ENCODE measurements at places on chromosomes 12 and 14.
A peak's percentile ranks its signal among the peaks of the same experiment; 100 is the strongest.

DNA sequence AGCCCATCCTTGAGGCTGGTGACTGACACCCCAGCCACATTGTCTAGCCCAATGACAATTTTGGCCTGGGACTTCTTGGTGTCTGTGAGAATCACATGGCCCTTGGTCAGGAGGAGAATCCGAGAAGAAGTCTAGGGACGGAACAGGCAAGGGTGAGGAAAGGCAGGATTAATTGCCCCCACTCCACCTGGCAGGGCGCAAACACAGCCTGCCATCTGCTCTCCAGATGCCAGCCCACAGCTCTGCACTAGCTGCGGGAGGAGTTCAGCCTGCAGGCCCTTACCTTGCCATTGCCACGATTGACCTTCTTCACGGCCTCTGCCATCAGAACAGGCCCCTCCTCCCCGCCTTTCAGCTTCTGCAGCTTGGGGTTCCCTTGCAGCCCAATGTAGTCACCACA lies 13.1 kb upstream of the TAC3 start:
- no peak for DNase-seq

- DNase-seq = peak; percentile 48
These were observed 744 bp upstream of the MYL6 start for GRCh38 chr12:56157201-56158028.

GRCh38 chr14:100604121-100604501 lies 16.9 kb upstream of the BEGAIN start:
- DNase-seq = no peak

DNA sequence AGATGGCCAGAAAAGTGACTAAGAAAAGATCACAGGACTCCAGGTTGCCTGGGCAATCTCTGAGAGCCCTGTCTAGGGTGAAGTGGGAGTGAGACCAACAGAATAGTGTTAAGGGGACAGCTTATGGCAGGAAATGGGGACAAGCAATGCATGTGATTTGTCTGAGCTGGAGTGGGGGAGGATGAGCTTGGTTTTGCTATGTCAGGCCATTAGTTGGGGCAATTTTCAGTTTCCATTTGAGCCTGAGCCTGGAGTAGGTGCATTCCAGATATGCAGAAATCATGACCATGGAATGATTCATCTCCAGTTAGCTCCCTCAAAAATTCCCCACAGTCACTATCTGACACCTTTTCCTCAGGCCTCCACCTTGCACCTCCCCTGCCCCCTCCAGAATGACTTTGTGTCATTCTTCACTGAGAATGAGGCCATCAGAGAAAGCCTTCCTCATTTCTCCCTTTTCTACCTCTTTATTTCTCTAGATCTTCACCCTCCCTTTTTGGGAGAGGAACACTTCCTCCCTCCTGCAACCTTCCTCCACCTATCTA lies 150.9 kb upstream of the PLEKHG7 start:
- no peak for DNase-seq

GRCh38 chr14:88522393-88522792 lies 32.4 kb downstream of the PTPN21 start:
- DNase-seq = no peak
